ENCODE measurements at places on chromosomes 6 and 20.

GRCh38 chr6:151493161-151493803 lies 535 bp upstream of the CCDC170 start:
- DNase-seq: no peak

DNA sequence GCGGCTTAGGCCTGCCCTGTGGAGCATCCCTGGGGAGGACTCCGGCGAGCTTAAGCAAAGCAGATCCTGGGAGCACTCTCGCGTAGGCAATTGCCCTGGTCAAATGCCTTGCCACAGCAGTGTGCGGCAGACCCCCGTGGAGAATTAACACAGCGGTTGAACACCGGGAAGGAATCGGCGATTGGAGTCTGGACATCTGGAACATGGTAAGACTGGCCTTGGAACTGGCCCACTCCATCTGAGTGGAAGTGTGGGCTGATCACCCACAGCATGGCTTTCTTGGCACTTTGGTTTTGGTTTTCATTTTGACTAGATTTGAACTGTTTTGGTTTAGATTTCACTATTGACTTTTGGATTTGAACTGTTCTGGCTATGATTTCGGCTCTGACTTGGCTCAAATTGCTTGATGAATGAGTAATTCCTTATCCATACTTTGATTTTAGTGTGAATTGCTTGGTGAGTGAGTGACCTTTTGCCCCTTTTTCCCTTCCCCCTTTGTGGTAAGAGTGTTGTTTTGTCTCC lies 300.7 kb downstream of the RNGTT start:
- DNase-seq: peak; percentile 61

DNA sequence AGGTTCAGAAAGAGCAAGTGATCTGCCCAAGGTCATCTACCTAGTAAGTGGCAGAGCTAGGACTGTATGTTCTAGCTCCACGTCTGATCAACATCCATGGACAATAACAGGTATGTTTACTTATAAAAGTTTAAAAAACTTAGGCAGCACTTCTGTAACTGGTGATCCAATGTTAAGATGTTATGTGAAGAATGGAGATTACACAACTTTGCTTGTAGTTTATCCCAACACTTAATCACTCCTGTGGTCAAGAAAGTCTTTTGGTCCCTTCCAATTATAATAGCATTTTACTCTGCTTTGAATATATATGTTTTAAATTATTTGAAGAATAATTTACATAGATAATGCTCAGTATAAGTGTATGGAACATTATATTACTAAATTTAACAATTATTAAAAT lies 4.8 kb downstream of the FBXO30 start:
- DNase-seq: no peak

- DNase-seq: no peak
Measured at GRCh38 chr6:124026694-124027093, 223.0 kb downstream of the NKAIN2 start.

GRCh38 chr6:31467151-31467550 lies 30.8 kb upstream of the MICB start:
- no peak for DNase-seq

DNA sequence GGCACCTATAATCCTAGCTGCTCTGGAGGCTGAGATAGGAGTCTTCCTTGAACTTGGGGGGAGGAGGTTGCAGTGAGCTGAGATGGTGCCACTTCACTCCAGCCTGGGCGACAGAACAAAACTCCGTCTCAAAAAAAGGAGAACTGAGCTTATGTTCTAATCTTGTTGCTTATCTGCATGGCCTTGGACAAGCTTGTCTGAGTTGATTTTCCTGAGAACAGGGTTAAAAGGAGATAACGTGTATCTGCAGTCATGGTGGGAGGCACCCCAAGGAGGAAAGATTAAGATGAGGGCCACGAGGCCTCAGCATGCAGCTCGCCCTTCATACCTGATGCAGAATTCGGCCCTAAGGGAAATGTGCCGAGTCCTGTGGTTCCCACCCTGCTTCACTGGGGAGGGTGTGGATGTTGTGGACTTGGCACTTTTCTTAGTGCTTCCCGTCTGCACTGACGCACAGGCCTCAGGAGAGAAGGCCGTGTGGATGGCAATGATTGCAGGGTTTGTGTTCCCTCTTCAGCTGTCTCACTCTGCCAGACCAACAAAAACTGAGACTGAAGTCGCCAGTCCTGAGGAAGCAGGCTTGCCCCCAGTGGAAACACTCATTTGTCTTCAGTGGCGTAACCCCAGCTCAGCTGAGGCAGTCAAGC lies 56.3 kb downstream of the EZR start:
- no peak for DNase-seq

GRCh38 chr20:35551503-35551902 lies 9.6 kb downstream of the ERGIC3 start:
- DNase-seq: no peak

DNA sequence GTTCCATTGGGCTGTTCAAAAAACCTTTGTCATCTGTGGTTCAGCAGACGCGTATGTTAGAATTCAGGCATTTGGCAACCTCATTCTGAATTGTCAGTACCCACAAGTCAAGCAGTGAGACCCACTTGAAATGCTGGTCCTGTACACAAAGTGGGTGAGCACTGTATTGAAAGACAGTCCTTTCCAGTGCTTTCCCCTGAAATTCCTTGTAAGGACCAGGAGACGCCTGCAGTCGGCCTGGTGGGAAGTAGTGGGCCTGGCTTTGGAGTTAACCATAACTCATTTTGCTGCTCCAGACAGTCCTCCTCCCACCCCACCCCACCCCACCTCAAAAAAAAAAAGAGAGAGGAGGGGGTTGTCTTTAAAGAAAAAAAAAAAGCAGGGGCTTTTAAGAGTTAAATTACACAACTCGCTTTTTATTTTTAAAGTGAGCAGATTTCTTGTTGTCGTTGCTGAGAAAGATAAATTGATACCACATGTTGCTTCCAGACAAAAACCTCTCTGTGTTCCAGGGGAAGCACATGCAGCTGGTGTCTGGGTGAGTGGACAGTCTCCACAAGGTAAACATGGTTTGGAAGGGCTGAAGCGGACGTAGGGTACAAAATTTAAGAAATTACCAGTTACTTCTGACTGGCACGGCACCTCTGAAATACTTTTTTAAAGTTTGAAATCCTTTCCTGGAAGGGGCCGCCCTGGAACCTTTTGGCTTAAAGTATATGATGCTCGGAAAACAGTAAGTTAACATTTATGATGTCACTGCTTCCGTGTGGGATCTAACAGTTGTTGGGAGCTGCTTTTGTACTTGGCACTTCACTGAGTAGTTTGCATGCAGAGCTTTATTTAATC lies 95.3 kb downstream of the FOXO3 start:
- no peak for DNase-seq

GRCh38 chr20:23290761-23291574 lies 59.6 kb upstream of the NXT1 start:
- DNase-seq: no peak

DNA sequence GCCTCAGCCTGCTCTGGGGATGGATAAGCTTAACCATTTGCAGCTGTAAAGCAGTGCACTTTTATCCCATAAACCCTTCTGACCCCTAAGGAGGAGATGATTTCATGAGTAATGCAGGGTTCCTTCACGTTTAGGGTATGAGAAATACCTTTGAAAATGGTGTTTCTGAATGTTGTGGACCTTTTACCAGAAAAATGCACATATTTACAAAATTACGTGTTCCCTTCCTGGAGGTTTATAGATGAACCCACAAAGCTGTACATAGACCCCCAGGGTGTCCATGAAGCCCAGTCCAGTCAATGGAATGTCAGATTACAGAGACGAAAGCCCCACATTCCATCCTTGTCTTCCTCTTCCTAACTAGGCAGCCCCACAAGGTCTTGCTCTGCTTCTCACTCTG lies 78.6 kb upstream of the INSM1 start:
- DNase-seq: no peak

- no peak for DNase-seq
Measured at GRCh38 chr6:128993166-128993565, 110.2 kb downstream of the LAMA2 start.

- DNase-seq: no peak
Measured at GRCh38 chr6:102918161-102918560, 1524.7 kb downstream of the GRIK2 start.

GRCh38 chr20:44187054-44187771 lies at the start of gene JPH2:
TSS of gene JPH2 (minus strand) at chr20:44187188. CDS start at chr20:44186705, 483 bp downstream.
- DNase-seq: no peak

DNA sequence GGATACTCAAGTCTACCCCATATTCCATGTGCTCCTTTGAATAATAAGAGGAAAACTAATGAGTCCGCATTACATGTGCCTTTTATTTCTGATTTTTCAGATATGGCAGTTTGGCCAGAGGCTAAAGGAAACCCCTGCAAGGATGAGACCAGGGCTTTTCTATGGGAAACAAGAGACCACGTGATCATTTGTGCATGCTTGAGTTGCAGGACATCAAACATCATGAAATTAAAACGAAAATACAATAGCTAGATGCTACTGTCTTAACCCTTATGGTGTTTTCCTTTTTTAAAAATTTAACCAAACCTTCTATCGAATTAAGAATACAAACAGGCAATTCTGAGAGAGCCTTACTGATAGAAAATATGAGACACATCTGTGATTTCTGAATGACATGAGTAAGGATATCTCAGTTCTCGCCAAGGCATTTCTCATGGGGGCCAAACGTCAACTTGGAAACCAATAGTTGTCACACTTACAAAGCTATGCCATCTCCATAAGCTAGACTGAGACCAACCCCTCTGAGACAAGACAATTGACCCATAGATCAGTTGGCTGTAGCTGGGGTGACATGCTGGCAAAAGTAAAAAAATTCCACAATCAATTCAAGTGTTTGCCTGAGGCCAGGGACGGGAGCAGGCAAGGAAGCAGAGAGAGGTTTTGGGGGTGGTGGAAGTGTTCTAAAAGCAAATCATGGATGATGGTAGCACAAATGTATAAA lies 52.8 kb downstream of the RIPOR2 start:
- DNase-seq: peak; percentile 39

DNA sequence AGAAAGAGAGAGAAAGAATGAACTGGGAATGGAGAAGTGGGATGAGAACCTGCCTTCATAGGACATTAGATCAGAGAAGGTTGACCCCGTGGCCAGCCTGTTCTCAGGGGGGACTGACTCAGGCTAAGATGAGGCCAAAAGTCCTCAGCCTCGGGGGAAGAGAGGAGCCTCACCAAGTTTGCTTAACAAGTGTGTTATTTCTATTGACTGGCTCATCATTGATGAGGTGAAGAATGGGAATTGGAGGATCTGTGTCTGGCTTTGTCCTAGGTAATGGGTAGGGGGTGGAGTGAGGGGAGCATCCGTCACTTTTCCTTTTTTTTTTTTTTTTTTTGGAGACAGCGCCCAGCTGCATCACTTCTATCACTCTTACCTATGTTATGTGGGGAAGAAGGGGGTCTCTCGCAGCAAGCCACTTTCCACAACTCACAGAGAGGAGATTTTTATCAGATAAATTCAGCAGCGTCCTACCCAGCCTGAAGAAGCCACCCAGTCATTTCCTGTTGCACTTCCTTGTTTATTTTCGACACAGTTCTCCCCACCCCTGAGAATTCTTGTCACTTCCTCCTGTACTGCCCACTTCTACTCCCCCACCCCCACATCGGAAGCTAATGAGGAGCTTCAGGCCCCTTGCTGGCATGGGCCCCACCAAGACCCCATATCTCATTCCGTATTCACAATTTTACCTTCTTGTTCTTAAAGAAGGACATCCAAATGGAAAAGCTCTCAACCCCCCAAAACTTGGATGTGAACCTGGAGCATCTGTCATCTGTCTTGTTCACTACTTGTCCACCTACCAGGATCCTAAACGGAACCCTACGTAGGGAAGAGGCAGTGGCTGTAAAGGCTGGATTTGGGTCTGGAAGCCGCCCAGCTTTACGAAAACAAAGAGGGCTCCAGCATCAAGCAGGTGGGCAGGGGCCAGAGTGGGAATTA lies 2.8 kb upstream of the RNASET2 start:
- DNase-seq: peak; percentile 85

DNA sequence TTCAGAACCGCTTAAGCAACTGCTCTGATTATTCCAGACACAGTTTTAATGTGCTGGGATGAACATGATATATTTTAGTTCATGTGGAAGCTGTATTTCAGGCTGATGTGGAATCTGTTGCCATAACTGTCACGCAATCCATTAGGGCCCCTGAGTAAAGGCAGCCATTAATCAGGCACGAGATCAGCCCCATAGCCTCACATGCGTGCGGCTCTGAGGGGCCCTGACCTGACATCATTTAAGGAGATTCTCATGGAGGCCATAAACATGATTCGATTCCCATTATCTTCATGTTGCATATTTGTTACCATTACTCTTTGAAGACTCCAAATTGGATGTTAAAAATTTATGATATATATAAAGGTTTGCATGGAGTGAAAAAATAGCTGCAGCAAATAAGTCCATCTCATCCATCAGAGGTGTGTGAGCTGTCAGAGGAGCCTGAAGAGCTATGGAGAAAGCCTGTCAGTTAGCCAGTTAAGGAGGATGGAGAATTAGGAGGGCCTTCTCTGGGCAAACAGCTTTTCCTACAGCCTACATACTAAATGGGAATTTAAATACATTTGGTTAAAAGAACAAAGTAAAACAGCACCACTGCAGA lies 89.6 kb downstream of the SOBP start:
- DNase-seq: no peak

DNA sequence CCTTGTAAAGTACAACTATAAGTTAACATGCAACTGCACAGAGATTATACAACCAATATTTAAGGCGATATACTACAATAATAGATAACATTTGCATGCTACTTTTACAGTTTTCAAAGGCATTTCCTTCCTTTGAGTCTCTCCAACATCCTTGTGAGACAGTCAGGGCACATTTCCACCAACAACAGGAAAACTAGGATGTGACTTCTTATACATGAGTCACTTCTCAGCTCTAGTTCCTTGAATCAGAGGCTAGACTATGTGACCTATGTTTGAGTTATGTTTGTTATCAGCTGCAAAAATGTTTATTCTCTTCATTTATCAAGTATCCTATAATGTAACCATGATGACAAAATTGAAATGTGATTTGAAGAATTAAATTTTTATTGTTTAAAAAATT lies 51.7 kb upstream of the TFAP2D start:
- DNase-seq: no peak

DNA sequence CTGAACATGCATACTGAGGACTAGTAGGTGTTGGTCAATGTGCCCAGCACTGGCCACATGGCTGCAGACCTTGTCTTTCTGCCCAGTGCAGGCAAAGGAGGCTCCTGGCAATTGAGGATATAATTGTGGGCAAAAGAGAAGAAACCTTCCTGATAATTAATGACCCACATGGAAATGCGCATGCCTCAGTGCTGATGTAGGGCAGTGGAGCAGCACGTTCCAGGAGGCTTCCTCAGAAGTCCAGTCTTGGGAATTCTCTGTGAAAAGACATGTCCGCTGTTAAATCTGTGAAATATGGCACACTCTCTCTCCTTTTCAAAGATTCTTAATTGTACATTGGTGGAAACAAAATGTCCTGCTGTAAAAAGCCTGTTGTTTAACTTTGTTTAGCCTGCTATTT lies 34.7 kb downstream of the SOBP start:
- no peak for DNase-seq

Measured in GM12865 (cell line).